Fibroblast of skin of right quadriceps (primary cell): ENCODE measurements at places on chromosomes 13 and 19.

- DNase-seq, result no peak
These were observed 11.7 kb upstream of the OVOL3 start for GRCh38 chr19:36099166-36099785.

DNA sequence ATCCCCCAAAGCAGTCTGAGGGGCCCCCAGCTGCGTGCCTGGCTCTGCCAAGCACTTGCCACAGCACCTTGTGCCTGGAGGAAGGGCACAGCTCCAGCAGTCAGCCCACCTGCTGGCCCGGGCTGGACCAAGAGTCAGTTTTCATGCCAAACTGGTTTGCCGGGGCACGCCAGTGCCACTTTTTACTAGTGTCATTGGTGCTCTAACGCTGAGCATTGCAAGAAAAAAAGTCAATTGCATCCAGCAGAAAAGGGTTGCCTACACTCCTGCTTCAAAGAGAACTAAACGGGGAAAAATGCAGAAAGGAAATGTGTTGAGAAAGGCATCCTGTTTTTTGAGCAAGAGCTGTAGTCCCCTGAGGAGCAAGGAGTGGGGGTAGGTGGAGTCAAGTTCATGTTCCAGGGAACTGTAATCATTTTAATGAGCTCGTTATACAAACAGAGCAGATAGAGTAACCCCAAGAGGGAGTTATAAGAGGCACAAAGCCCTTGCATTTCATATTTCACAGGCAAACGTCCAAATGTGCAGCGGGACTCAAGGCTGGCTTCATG lies 68.4 kb downstream of the F2RL3 start:
- DNase-seq, result no peak

DNA sequence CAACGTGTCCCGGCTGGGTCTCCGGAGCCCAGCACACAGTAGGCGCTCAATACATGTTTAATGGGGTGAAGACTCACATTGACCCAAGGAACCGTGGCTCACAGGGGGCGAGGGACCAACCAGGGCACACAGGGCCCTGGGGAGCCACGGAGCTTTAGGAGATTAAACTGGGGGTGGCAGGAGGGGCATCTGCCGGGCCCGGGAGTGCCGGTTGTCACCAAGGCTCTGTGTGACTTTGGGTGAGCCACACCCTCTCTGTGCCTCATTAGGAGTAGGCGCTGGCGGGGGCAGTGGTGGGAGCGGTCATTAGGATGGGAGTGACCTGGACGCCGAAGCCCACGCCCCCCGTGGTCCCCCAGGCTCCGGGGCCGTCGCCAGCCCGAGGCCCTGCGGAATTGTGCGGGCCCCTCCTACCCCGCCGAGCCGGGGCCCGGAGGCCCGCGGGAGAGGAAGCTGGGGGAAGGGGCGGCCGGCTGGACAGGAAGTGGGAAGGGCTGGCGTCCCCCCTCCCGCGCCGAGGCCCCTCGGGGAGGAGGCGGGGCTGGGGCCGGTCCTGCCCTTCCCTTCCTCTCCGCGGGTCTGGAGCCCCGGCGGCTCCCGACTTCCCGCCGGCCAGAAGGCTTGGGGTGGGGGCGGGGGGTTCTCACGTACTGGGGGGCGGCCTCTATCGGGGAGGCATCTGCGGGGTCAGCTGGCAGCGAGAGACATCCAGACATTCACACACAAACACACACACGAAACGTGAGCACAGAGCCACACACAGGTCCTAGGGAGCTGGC lies 1.8 kb upstream of the SSBP4 start:
- DNase-seq, result peak; percentile 92

DNA sequence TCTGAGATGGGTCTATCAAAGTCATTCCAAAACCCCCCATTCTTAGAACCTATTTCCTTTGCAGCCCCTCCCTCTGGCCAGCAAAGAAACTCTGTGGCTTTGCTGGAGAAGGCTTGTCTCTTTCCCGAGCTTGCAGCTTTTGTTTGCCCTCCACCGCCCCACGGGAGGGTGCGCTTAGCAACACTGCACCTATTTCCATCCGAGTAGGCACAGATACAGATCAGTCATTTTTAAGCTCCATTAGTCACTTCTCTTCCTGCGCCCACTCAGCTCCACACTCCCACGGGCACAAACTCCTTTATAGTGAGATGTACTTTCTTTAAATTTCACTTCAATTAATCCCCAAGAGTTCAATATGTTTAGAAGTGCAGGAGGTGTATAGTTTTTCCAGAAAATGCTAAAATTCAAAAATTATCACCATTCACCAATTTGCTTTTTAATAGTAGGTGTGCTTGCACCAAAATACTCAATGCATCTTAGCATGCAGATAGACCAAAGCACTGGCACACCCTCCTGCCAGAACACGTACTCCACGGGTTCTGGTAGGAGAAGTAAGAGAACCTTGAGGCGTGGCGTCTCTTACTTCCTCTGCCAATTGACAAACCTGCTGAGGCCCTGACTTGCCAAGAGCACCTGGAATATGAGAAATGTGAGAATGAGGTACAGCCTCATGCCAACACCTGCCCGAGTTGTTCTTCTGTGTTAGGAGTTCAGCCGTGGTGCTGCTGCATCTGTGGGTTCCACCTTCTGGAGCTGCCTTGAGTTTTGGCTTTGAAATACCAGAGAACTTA lies 183.7 kb downstream of the TEX29 start:
- no peak for DNase-seq

GRCh38 chr19:772730-773436 lies 22.0 kb downstream of the MISP start:
- DNase-seq, result no peak

DNA sequence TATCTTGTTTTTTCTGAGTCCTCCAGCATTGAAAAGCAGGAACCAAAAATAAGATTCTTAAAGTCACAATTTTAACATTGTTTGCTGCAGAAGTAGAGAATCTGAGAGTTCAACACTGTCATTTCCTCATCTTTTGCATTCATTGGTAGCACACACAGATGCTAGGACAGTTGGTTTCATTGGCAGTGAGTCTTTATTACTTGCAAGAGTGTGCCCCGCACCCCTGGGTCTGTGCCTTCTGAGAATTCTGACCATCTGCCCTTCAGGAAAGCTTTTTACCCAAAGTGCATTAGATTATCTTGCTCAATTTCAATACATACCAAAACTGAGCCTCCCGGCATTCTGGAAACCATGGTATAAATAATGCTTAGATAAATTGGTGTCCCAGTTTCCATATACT lies 247.7 kb upstream of the SLITRK1 start:
- no peak for DNase-seq

DNA sequence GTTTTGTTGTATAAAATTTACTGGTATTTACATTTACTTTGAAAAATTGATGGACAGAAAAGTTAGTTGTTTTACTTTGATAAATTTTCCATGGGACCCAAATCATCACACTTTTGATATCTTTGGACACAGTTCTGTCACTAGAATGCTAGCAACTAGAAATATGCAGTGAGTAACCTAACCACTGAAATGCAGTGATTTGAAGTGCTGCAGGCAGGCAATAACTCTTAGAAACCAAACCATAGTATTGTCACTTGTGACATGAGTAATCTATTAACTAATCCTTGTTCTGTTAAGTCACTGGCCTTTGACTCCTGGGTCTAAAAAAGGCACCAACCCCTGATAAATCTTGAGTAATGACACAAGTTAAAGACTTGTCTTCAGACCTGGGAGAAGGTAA lies 620.0 kb upstream of the ATXN8OS start:
- no peak for DNase-seq

GRCh38 chr13:23805821-23806220 lies 83.4 kb downstream of the MIPEP start:
- DNase-seq, result no peak

GRCh38 chr13:51488212-51488611 lies 35.4 kb upstream of the INTS6 start:
- DNase-seq, result no peak

GRCh38 chr19:12840091-12841079 lies 2.1 kb downstream of the MAST1 start:
- DNase-seq, result peak; percentile 72

GRCh38 chr19:23822735-23823134 lies 64.0 kb upstream of the ZNF681 start:
- no peak for DNase-seq

DNA sequence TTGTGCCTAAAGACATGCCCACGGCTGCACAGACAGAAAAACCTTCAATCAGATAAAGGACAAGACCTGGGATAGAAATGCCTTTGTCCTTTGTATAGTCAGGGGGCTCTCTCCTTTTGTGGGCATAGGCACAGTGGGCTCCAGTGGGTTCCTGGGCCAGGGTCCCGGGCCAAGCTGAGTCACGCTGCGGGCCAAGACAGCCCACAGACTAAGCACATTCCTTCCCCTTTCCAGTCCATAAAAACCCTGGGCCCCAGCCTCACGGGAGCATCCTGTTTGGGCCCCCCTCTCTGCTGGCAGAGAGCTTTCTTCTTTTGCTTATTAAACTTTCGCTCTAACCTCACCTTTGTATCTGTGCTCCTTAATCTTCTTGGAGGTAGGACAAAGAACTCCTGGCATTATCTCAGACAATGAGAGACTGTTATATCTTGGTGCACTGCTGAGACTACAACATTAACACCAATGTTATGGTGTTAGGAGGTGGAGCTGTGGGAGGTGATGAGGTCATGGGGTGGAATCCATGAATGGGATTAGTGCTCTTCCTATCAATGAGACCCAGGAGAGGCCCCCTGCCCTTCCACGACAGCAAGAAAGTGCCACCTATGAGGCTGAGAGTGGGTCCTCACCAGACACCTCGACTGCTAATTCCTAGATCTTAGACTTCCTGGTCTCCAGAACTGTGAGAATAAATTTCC lies 20.8 kb upstream of the FBXL3 start:
- no peak for DNase-seq

- DNase-seq, result peak; percentile 61
These were observed 7.0 kb upstream of the WBP4 start for GRCh38 chr13:41054212-41054877.

GRCh38 chr13:39682310-39682709 lies 26.8 kb downstream of the COG6 start:
- DNase-seq, result no peak

DNA sequence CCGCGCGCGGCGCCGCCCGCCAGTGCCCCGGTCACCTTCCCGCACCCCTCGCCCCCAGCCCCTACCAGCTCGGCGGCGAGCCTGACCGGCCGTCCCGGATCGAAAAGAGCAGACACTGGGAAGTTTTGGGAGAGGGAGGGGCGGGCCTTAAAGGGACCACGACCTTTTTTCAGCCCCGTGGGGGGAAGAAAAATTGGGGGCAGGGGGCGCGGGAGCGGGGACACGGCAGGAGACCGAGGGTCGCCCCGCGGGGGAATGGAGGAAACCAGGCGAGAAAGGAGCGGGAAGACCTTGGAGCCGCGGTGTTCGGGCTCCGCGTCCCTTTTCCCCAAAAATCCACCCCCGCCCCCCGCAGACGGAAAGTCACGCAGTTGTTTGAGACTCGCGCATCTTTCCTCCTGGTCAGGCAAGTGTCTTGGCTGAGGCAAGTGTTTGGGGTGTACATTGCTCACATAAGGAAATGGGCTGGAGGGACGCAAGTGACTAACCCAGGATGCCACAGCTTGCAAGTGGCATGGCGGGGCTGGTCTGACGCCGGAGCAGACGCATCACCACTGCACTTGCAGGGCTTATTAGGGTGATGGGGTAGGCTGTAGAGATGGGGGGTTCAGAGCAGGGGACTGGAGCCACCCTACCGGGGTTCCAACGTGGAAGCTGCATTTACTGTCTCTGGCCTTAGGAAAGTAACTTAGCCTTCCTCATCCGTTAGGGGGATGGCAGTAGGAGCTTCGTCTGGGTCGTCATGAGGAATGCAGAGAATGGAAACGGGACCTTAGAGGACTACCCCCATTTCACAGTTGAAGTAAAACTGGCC lies 2.7 kb upstream of the HNRNPL start:
- peak; percentile 65 for DNase-seq

- DNase-seq, result no peak
These were observed 1.6 kb upstream of the FCGBP start for GRCh38 chr19:39936020-39936419.

DNA sequence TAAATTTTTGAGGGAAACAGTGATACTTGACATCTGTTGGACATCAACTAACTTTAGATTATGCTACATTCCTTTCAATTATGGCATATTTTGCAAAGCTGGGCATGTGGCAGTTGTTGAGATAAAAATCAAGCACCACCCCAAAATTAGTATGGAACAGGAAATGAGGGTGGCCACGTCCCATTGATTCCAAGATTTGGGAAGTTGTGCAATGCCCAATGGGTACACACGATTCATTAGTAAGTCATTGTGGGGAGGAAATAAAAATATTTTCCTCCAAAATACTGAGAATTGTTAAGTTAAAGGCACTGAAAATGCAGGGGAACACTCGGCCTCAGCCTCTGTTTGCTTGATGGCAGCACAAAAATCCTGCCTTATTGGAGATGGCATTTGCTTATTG lies 7.6 kb downstream of the ERICH6B start:
- no peak for DNase-seq

- peak; percentile 50 for DNase-seq
These were observed 300.7 kb downstream of the KLF12 start for GRCh38 chr13:73833325-73834070.

GRCh38 chr13:73902296-73902695 lies 231.9 kb downstream of the KLF12 start:
- no peak for DNase-seq

- no peak for DNase-seq
These were observed 40.5 kb upstream of the CNMD start for GRCh38 chr13:52780092-52780491.

GRCh38 chr19:14494910-14495671 lies 836 bp downstream of the GIPC1 start:
- no peak for DNase-seq

DNA sequence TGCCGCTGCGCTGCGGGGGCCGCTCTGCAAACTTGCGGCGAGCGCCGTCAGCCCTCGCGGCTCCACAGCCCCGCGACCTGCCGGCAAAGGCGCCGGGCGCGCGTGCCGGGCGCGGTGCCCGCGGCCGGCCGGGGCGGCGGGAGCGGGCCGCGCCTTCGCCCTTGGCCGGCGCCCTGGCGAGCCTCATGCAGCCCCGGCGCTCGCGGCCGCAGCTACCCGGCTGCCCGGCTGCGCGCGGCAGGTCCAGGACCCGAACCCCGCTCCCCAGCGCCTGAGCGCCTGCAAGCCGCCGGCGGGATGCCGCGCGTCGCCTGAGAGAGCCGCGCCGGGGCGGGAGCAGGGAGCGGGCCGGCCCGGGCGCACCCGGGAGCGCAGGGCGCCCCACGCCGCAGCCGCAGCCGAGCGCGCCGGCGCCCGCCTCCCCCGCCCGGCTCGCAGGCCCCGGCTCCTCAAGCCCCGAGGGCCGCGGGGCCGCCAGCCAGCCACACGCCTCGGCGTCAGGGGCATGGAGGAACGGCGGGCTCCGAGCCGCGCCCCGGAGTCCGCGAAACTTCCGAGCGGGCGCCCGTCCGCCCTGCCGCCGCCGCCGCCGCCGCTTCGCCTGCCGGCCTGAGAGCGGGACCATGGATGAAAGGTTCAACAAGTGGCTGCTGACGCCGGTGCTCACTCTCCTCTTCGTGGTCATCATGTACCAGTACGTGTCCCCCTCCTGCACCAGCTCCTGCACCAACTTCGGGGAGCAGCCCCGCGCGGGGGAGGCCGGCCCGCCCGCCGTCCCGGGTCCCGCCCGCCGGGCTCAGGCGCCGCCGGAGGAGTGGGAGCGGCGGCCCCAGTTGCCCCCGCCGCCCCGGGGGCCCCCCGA lies 564 bp downstream of the HS6ST3 start:
- DNase-seq, result no peak

GRCh38 chr19:51916167-51916566 lies 11.1 kb upstream of the ZNF613 start:
- DNase-seq, result no peak
